ENCODE measurements at places on chromosomes 7 and 10. TPM values are rescaled to one million over a fixed set of nuclear protein-coding genes. Genes with fewer than 3 reads are reported as not detected.

LRRC17 gene
- total RNA-seq: 8.7 TPM

PKD1L1 gene
- 0.52 TPM for total RNA-seq

PODXL gene
- 62.1 TPM for total RNA-seq

DRGX gene
- 0.45 TPM for total RNA-seq

CALHM1 gene
- total RNA-seq: not detected

RAB11FIP2 gene
- total RNA-seq: 19.2 TPM

ABCB1 gene
- 7.0 TPM for total RNA-seq

TLX1 gene
- total RNA-seq: not detected

Data from left lung (tissue), 14 donors.